ENCODE measurements at places on chromosomes 1 and 21.

GRCh38 chr1:53197291-53198200 lies 922 bp downstream of the CPT2 start:
- no peak for DNase-seq

GRCh38 chr1:93972341-93972740 lies 63.1 kb upstream of the GCLM start:
- no peak for DNase-seq

DNA sequence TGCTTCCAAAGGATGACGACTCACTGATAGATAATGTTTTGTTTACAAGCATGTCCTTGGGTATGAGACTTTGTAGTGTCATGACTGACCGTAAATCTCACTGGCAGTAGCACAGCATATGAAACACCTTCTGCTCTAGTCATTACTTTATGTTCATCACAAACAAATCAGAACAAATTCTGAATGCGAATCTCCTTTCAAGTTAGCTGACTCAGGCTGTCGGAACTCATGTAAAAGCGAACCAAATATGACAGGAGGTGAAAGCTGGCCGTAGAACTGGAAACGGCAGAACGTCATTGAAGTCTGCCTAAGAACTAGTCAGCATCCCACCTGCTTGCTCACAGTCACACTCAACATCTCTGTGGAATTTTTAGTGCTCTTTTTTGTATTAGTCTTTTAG lies 143.9 kb downstream of the RGS7 start:
- no peak for DNase-seq

GRCh38 chr1:10216090-10216749 lies 5.8 kb downstream of the KIF1B start:
- no peak for DNase-seq

- no peak for DNase-seq
Observed at GRCh38 chr1:74396933-74397332, 115.5 kb downstream of the LRRC53 start.

GRCh38 chr1:72063364-72064044 lies 218.8 kb downstream of the NEGR1 start:
- no peak for DNase-seq

- DNase-seq, result no peak
Observed at GRCh38 chr1:185906186-185906585, 172.0 kb downstream of the HMCN1 start.

GRCh38 chr1:67348586-67349252 lies 41.0 kb downstream of the IL12RB2 start:
- no peak for DNase-seq

- DNase-seq, result no peak
Observed at GRCh38 chr21:26814386-26814785, 30.8 kb downstream of the ADAMTS1 start.

GRCh38 chr1:15439325-15439724 lies 1.1 kb downstream of the CTRC start:
- DNase-seq, result no peak

DNA sequence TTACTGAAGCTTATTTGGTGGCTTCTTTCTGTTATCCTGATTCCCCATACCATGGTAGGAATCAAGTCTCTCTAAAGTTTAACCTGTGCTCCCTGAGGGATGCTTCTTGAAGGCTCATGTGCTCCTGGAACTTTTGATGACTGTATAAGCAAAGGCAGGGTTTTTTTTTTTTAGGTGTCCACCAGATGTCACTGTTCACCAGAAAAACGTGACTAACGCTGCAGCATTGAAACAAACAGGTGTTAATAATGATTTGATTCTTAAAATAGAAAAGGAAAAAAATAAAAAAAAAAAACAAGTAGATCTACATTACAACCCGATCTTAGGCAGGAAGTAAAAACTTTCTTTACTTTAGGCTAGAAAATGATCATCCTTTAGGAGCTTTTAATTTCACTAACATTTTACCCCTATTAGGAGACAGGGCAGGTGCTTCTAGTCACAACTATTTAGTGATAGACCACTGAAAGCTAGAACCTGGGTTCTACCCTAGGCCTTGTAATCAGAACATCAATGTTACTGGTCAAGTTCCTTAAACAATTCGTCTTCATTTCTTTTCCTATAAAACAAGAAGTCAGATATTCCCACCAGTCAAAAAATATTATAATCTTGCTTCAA lies 223.0 kb downstream of the PLA2G4A start:
- DNase-seq, result no peak

DNA sequence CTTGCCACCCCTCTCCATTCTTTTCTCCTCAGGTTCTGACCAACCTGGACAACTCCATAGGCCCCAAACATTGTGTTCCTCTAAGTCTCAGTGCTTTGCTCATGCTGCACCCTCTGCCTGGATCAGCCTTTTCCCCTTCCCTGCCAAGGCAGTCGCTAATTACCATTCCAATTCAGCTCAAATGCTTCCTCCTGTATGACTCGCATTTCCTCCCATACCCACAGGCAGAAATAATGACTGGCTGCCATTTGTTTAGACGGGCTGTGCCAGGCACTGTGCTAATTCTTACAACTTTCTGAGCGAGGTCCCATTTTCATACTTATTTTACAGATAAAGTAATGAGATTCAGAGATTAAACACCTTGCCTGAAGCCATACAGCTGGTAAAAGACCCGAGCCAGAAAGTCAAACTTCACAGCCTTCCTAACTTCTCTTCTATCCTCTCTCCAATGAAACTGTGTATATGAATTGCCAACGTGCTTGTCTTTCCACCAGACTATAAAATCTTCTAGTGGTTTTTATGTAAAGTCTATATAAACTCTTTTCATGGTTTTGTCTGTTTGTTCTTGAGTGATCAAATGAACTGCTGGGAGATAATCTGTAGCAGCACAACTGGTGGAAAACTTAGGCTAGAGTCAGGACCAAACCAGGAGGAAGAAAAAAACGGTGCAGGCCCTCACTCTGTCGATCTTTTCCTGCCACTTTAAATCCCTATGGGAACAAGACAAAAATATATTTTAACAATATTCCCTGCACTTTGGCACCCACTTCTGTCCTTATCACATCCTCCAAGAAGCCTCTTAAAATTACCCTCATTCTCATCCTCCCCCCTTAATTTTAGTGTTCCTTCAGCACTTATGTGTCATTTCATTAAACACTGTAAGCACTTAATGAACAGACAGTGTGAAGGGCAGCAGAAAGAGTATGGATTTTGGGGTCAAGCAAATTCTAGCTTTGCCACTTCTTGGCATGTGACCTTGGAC lies 33.7 kb downstream of the RAB3B start:
- DNase-seq, result no peak

DNA sequence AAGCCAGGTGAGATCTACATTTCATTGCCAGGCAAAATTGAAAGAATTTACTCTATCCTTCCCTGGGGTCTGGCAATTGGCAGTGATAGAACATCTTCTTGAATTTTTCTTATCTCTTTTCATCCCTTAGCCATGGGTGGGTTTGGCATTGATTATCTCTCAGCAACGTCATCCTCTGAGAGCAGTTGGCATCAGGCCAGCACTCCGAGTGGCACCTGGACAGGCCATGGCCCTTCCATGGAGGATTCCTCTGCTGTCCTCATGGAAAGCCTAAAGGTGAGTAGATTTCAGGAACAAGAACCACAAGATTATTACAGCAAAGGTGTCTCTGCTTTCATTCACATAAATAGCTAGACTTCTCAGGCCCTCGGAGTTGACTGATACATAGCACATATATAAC lies 39.3 kb downstream of the NCF2 start:
- no peak for DNase-seq

DNA sequence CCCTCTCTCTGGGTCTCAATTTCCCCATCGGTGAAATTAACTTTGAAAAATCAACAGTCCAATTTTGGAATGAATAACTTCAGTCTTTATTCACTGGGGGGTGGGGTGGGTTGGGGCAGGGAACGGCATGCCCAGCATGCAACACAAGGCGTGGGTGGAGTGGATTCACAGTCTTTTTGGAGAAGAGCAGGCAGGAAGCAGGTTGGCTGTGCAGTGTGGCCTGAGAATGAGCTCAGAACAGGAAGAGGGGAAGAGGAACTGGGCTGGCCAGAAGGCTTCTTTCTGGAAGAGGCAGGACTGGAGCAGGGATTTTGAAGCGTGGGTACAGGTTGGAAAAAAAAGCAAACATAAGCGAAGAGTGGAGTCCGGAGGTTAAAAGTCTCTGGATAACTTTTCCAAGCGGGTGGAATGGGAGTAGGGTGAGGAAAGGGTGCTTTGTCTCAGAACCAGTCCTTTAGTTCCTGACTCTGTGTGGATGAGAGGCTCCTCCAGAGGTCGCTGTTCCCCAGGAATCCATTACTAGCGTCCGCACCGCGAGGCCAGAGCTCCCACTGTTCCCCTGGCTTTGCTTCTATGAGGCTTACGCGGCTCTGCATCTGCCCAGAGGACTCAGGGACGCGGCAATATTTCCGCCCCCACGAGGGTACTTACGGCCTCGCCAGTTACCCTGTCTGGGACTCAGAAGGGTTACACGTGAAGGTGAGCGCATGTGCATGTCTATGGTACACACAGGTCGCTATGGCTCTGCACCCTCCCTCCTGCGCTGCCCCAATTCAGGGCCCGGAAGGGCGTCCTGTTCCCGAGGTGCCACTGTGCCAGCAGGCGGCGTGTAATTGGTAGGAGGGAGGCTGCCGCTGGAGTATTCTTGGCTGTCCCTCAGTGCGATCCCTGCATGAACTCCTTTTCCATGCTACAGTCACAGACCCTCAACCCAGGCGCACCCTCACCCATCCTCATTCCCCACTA lies 5.5 kb upstream of the FOXD2 start:
- DNase-seq, result peak; percentile 79

DNA sequence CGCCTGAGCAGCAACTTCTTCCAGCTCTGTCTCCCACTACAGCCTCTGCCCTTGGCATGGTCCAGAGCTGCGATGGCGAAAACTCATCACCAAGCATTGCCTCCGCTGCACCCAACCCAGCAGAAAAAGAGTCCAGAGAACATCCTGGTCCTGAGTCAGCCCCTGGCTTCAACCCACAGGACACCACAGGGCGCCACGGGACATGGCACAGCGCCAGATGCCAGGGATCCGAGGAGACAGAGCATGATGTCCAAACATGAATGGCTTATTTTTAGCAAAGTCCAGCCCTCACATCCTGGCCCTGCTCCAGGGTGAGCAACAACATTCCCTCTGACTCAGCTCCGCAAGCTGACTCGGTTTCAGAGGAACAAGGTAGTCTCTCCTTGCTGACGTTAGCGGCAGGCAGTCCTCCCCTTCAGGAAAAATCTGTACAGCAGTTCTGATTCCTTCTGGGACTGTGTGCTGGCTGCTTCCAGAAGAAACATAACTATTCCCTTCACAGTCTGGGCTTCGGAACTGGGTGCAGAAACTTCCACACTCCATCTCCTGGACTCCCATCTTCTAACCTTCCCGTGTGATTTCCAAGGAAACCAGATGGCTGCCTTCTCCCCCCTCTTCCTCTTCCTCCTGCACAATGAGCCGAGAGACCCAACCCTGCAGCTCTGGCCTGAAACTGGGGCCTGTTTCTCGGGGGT lies 131.3 kb downstream of the TOMM20 start:
- DNase-seq, result no peak

DNA sequence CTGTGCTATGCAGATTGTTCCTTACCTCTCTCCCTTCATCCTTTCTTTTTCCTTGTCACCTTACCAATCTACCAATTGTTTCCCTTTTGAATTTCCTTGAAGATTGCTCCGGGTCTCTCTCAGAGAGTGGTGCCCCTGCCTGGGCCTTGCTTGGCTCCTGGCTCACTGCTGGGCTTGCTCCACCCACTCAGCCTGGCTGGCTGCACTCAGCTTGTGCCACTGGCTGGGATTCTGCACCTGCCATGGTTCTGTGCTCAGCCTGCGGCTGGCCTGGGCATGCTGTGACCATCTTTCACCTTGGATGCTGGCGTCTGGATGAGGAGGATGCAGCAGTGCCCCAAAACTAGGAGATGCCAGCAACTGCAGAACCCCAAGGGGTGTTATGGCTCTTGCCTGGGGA lies 463.9 kb upstream of the CXADR start:
- no peak for DNase-seq

DNA sequence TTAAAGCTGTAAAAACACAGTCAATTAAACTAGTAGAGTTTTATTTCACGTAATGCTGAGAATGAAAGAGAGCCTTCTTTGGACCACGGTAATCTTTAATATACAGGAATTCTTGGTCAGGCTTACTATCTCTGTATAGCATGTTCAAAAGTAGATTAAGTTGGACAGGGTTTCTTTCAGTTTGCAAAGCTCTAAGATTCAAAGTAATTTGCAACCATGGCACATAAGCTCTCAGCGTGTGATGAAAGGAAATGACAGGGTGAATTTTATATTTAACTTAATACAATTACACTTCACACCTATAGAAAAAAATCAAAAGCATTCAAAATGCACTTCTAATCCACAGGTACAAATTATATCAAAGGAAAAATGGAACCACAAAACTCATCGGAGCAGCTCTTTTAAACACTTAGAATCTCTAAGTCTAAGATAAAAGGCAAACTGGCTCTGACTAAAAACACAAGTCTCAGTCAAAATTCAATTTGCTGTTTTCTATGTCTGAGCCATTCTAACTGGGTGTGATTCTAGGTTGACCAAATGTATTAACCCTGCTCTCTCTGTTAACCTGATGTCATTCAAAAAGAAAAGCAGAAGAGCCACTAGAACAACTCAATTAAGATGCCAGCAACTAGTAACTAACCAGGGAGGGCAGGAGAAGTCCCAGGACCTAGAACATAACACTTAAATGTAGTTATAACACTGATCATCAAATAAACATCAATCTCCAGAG lies 147.7 kb downstream of the RERE start:
- DNase-seq, result no peak

DNA sequence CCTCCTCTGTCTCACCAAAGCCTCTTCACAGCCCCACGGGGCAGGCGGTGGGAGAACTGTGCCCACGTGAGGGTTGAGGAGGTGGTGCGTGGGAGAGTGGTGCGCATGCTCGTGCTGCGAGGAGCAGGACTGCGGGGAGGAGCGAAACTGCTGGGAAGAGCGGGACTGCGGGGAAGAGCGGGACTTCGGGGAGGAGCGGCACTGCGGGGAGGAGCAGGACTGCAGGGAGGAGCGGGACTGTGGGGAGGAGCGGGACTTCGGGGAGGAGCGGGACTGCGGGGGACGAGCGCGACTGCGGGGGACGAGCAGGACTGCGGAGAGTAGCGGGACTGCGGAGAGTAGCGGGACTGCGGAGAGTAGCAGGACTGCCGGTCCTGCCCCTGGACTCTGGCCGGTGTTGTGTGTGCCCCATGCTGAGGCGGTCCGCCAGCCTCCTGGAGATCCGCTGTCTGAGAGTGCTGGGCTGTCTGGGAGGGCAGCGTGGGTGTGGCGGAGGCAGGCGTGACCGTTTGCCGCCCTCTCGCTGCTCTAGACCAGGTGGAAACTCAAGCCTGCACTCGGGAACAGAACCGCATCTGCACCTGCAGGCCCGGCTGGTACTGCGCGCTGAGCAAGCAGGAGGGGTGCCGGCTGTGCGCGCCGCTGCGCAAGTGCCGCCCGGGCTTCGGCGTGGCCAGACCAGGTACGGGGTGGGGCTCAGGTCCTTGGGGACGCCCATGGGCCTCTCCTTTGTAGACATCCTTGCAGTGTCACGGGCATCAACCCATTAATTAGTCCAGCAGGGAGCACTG lies 24.6 kb downstream of the TNFRSF1B start:
- no peak for DNase-seq

DNA sequence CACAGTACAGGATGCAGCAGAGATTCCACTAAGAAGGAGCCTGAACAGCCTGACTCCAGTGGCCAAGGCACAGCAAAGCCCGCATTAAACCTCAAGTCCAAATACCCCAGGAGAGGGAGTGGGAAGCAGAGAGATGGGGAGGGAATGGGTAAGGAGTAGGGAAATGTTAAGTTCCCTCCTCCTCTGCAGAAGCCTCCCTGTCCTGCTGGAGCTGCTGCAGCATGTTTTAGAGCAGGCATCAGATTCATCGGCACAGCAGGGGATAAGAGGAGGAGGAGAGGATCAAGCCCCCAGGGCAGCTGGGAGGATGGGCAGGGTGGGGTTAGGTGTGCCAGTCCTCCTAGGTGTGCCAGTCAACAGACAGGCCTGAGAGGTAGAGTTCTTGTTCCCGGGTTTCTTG lies 709.7 kb downstream of the PTPRU start:
- DNase-seq, result no peak
